Transverse colon (tissue), 4 donors: ENCODE measurements at places on chromosomes 3 and 15. TPM values are rescaled to one million over a fixed set of nuclear protein-coding genes. Genes with fewer than 3 reads are reported as not detected.

Gene FBXO40
- not detected for total RNA-seq

Gene SLC12A1
- total RNA-seq, result not detected

Gene SLC9A9
- total RNA-seq, result 13.0 TPM

Gene CFAP44
- total RNA-seq, result 15.6 TPM

Gene CASR
- not detected for total RNA-seq

Gene PRKCD
- 43.8 TPM for total RNA-seq

Gene EEF1AKMT4
- 4.0 TPM for total RNA-seq

Gene U2SURP
- total RNA-seq, result 36.7 TPM

Gene ISLR
- total RNA-seq, result 27.2 TPM

Gene MAP1A
- 6.3 TPM for total RNA-seq

Gene SLC6A6
- total RNA-seq, result 7.5 TPM

Gene RARRES1
- total RNA-seq, result 8.2 TPM

Gene FAM81A
- total RNA-seq, result 0.80 TPM

Gene FSIP1
- total RNA-seq, result 1.9 TPM

Gene FBXW12
- total RNA-seq, result not detected

Gene CLEC3B
- 6.0 TPM for total RNA-seq

Gene CNOT10
- total RNA-seq, result 13.8 TPM

Gene PEX5L
- not detected for total RNA-seq

Gene TM4SF4
- total RNA-seq, result 3.1 TPM

Gene CHAC1
- total RNA-seq, result 6.7 TPM

Gene SH2D7
- total RNA-seq, result 9.3 TPM
